Fibroblast of mammary gland (primary cell): ENCODE measurements at places on chromosomes 5 and 9.

DNA sequence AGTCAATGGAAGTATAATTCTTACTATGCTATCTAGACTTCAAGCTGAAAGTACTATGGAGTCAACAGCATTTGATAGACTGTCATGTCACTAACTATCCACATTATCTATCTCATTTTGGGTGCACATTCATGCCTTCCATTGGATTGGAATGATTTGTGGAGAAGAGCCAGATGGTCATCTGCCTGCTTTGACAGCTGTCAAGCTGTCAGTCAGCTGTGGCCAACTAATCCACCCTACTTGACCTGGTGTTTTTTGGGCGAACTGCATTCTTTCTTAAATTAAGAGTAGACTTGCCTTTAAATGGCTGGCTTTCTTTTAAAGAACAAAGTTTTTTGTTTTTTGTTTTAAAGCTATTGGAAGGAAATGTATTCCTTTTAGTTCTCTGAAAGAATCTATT is 151.5 kb downstream of the DCP2 start:
- no peak for DNase-seq

GRCh38 chr5:170269579-170269978 is 28.0 kb downstream of the LCP2 start:
- DNase-seq: no peak

GRCh38 chr9:1917396-1917935 is 97.7 kb upstream of the SMARCA2 start:
- no peak for DNase-seq

GRCh38 chr9:93911136-93911745 is 43.9 kb downstream of the BARX1 start:
- no peak for DNase-seq

DNA sequence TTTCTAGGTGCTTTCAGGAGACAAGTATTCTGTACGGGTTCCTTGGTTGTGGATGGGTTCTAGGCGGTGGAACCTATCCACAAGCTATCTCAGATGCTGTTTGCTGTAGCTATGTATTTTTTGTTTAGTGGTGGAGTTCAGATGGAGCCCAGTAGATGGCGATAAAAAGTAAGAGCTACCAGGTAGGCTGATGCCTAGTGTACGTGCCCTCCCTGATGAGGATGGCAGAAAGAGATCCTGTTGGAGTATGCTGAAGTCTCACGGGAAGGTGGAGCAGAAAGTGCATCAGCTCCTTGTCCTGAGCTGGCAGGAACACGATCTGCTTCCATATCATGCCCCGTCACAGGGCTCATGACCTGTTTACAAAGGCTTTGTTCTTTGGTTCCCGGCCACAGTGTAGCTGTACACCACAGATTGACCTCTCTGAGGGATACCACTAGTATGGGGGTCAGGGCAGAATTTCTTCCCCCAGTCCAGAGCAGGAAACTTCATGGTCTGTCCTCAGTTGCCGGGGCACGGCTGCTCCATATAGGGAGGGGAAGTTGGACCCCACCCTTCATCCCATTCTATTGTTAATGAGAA is 12.6 kb upstream of the UGT3A2 start:
- peak; percentile 51 for DNase-seq
